ENCODE measurements at places on chromosomes 3 and 15.

GRCh38 chr15:45347033-45347432, 31.3 kb downstream of the GATM start:
- DNase-seq: no peak

DNA sequence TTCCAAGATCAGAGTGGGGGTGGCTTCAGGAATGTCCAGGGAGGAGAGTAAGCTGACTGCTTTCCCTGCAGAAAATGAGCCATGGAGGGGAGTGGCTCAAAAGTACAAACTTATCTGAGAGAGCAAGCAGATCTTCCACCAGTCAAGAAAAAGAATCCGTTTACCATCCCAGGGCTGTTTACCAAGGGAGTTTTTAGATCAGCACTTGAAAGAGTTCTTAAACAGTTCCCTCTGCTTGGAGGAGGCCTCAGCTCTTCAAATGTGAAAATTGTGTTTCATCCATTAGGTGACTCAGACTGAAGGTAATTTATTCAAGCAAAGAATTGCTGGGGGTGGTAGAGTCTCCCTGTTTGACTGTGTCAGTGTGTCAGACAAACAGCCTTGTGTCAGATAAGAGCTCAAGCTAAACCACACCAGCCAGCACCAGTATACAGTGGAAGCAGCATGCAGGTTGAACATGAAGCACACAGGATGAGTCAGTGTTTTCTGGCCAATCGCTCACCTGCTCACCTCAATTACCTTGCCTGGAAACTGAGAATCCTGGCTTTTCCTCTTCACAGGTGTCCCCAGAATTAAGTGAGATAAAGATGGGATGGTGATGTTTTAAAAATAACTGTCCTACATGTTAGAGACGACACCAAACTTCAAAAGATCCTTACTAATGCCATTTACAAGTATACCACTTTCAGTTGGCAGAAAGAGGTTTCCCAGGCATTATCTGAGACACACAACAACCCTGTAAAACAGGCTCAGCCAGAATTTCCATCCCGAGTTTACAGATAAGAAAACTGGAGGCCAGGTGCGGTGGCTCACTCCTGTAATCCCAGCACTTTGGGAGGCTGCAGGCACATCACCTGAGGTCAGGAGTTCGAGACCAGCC, 21.7 kb downstream of the SH3BP5 start:
- no peak for DNase-seq

DNA sequence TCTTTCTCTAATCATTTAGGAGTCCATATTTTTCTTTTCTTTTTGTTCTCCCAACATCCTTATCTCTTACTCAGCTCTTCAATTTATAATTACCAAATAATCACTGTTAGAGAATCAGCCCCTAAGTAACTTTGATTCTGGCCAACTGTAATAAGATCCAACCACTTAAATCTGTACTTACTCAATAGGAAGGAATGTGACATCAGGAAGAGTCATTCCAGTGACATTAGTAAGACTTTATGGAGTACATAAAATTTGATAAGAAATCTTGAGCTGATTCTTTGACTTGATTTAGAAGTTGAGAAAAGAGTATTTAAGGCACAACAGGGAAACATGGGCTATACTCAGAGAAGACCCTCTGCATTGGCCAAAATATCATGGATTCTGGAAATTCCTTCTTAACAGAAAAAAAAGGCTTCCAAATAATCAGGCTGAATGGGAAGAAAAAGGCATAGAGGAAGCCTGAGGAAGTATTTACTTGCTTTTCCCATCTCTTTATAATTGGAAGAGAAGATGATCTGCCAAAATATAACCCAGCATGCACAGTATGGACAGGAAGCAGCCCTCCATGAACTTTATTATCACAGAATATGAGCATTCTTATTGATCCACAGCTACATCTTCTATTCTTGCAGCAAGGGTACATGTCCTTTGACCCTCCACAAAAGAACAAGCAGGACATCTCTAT, 289.7 kb upstream of the TPRG1 start:
- DNase-seq: no peak

GRCh38 chr15:58732625-58733363, 16.7 kb downstream of the ADAM10 start:
- no peak for DNase-seq

DNA sequence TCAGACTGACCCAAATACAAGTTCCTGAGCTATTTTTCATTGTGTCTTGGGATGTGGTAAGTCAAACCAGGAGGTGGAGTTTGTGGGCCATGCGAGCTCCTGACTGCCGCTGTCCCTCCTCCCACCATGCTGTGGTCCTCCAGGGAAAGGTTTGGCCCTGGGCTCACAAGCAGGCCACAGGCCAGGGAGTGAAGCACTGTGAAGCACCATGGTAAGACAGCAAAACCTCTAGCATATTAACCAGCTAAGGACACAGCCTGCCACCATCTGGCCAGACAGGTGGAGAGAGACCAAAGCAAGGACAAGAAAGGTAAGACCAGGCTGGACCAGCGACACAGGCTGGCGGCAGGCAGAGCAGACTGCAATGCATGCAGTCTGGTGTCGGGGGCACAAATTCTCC, 15.3 kb downstream of the RAB43 start:
- DNase-seq: no peak

GRCh38 chr3:48561045-48561736, 2.4 kb downstream of the UCN2 start:
- DNase-seq: no peak

GRCh38 chr15:98616397-98616796, 31.9 kb upstream of the IGF1R start:
- DNase-seq: no peak

DNA sequence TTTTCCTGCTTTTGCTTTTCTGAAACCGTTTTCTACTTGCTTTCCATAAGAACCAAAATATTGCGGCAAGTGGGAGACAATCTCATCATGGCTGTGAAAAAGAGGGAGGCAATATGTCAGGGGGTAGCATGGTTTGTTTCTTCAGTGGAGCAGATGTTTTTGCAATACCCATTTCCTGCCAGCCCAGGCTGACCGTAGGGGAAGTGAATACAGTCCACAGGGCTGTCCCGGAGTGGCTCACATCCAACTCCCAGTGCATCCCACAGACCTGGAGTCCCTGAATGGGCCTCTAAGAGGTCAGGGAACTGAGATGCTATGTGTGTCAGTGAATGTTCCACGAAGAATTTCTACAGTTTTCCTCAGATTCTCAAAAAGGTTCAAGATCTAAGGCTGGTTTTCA, 69.6 kb downstream of the EPHB1 start:
- DNase-seq: no peak

DNA sequence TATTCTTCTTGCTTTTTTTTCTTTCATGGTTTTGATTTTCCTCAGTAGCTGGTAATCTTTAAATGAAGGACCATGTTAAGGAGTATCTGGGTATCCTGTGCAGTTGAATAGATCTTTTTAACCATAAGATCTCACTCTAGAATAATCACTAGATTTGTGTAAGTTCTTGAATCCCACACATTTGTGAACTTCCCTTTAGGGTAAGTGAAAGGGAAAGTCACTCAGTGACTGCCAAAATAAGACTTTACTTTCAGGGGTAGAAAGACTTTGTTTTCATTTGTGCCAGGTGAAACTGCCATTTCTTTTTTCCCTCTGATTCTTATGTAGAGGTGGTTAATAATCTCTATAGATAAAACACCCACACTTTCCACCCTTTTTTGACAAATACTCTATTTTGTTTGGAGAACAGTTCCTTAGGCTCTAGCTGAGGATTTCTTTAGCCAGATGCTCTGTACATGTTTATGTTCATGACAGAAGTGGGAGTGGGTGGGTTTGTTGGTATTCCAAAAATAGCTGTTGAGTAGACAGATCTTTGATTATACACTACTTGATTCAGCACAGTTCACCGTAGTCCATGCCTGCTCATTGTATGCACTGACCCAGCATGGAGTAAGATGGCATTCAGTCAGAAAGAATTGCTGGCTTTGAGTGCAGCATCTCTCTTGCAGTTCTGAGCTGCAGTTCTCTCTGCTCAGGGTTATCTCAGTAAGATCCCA, 28.5 kb downstream of the LRRC49 start:
- no peak for DNase-seq

- no peak for DNase-seq
These were observed 193.6 kb downstream of the UACA start for GRCh38 chr15:70569714-70570231.

GRCh38 chr15:48693484-48693883, 48.0 kb upstream of the FBN1 start:
- DNase-seq: no peak

- DNase-seq: no peak
These were observed 828.4 kb upstream of the DPPA4 start for GRCh38 chr3:110165753-110166152.

DNA sequence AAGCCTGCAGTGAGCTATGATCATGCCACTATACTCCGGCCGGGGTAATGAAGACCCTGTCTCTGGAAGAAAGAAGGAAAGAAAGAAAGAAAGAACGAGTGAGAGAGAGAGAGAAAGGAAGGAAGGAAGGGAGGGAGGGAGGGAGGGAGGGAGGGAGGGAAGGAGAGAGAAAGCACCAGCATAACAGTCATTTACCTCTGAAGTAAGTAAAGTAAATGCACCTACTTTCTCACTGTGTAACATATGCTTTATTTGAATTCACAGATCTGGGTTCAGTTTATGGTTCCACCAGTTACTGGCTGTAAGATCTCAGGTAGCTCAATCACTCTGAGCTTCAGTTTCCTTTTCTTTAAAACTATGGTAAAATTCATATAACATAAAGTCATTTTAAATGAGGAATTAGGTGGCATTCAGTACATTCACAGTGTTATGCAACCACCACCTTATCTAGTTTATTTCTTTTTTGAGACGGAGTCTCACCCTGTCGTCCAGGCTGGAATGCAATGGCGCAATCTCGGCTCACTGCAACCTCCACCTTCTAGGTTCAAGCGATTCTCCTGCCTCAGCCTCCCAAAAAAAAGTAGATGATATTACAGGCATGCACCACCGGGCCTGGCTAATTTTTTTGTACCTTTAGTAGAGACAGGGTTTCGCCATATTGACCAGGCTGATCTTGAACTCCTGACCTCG, 16.1 kb upstream of the RAD54L2 start:
- DNase-seq: no peak

DNA sequence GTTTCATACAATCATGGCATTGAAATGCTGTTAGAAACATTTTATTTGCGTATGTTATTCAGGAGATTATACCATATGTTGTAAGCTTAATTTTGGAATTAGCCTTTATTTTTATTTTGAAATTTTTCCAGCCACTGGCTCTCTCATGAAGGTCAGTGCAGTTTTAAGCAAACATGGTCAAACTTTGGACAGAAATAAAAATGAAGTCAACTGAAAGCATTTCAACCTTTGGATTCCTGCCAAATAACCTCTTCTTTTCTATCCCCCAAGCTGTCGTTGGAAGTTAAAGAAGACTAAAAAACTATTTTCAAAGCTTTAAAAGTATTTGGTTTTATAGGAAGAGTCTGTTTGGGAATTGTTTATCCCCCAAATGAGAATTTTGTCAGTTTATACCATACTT, 846.6 kb downstream of the MCTP2 start:
- no peak for DNase-seq

DNA sequence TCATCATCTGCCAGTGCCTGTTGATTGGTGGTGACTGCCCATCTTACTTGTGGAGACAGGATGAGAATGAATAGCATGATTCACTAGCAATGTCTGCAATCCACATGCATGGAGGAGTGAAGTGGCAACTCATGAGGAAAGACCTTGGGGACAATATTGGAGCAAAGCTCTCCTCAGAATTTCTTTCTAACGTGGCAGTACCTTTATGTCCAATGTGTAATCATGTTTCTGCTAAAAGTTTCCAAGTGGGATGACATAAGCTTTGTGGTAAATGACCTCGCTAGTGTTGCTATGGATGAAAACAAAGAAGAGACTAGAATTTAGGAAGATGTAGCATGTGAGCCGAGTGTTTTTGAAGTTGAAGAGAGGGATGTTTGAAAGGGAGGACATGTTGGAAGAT, 117.8 kb downstream of the CPNE4 start:
- DNase-seq: no peak

GRCh38 chr15:67558502-67558901, 16.0 kb downstream of the MAP2K5 start:
- DNase-seq: no peak

- DNase-seq: no peak
These were observed 158.4 kb downstream of the ATG7 start for GRCh38 chr3:11430624-11431023.

- DNase-seq: no peak
These were observed 30.6 kb downstream of the CHDH start for GRCh38 chr3:53815651-53816050.
